ENCODE measurements at places on chromosomes 3 and 15. TPM values are rescaled to one million over a fixed set of nuclear protein-coding genes. Genes with fewer than 3 reads are reported as not detected.

Gene GOLGA6L7
- not detected for total RNA-seq

Gene SLC9A9
- 2.7 TPM for total RNA-seq

Gene ITPKA
- total RNA-seq: 0.80 TPM

Gene CA12
- total RNA-seq: 1.0 TPM

Gene CPN2
- not detected for total RNA-seq

GRCh38 chr3:49647741-49648140, 26.4 kb upstream of the APEH start:
- no peak for DNase-seq

DNA sequence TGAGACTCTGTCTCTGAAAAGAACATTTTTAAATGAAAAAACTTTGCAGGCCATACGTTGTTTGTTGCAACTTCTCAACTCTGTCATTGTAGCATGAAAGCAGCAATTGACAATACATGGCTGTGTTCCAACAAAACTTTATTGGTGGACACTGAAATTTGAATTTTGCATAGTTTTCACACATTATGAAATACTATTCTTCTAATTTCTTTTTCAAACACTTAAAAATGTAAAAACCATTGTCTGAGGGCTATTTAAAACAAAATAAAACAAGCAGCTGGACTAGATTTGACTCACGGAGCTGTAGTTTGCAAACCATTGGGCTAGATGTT, 18.5 kb upstream of the CSTA start:
- DNase-seq: no peak

GRCh38 chr3:140933552-140933951, 8.1 kb upstream of the SLC25A36 start:
- DNase-seq: no peak
